Renal pelvis (tissue), 12 donors: ENCODE measurements at places on chromosomes 3 and 15. TPM values are rescaled to one million over a fixed set of nuclear protein-coding genes. Genes with fewer than 3 reads are reported as not detected.

Gene RLBP1
- polyA plus RNA-seq = not detected

- DNase-seq = no peak
Measured at GRCh38 chr3:43810797-43811196, 120.1 kb downstream of the ABHD5 start.

DNA sequence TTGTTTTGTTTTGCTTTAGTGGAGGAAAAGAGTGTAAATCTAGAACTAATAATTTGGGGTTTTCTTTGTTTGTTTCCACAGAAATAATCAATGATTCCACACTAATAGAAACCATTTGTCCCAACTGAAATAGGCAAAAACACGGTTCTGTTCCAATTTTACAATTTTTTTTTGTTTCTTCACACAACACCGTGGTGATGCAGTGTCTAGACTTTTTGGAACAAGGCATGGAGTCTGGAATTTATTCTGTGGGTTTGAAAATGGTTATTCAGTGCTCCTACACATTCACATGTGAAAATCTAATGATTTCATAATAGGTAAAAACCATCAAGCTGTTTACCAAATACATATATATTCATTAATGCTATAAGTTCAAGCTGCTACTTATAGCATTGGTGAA lies 629.0 kb upstream of the TGFBR2 start:
- no peak for DNase-seq

Gene ACY1
- polyA plus RNA-seq = 120 TPM
